ENCODE measurements at places on chromosomes 12 and 14.
A peak's percentile ranks its signal among the peaks of the same experiment; 100 is the strongest.

DNA sequence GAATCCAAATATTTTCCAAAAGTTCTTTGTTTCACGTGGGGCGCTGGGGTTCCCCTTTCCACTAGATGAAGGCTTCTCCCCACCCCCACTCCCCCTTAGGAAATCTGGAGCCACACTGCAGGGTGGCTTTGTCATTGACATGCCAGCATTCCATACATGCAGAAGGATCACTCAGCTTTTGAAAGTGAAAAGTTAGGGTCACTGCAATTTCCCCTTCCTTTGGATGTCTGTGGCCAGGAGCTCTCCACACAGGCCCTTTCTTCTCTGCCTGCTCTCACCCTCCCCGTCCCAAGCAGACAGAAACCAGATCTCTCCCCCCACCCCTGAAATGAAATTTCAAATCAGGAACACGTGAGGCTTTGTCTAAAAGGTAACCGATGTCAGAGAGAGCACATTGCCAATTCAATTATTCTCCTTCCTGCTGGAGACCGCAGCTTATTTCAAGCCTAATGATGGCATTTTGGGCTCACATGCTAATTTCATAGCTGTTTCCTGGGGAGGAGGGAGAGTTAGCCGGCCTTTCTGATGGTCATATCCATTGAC lies 153.9 kb upstream of the RFLNA start:
- DNase-seq, result no peak

DNA sequence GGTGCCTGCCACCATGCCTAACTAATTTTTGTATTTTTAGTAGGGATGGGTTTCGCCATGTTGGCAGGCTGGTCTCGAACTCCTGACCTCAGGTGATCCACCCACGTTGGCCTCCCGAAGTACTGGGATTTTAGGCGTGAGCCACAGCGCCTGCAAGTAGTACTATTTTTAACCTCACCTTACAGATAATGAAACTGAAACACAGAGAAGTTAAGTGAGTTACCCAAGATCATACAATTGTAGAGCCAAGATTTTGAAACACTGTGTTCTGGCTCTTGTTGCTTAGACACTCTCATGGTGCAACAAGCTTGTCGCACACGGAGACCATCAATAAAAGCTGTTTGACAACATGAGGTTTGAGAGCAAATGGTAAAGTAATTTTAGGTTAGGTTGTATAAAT lies 159.1 kb upstream of the LMNTD1 start:
- no peak for DNase-seq

GRCh38 chr12:115667116-115667515 lies 610.4 kb downstream of the MED13L start:
- no peak for DNase-seq

- no peak for DNase-seq
These were observed 5.7 kb downstream of the PTHLH start for GRCh38 chr12:27966870-27967269.

- DNase-seq, result no peak
These were observed 30.1 kb downstream of the SPRING1 start for GRCh38 chr12:116707751-116708150.

- DNase-seq, result peak; percentile 87
These were observed 136.5 kb upstream of the AMIGO2 start for GRCh38 chr12:47216150-47216677.

Measured in CD4-positive, alpha-beta T cell treated with Interleukin-17A for 1 hour (primary cell).